ENCODE measurements at places on chromosomes 11 and 22.

DNA sequence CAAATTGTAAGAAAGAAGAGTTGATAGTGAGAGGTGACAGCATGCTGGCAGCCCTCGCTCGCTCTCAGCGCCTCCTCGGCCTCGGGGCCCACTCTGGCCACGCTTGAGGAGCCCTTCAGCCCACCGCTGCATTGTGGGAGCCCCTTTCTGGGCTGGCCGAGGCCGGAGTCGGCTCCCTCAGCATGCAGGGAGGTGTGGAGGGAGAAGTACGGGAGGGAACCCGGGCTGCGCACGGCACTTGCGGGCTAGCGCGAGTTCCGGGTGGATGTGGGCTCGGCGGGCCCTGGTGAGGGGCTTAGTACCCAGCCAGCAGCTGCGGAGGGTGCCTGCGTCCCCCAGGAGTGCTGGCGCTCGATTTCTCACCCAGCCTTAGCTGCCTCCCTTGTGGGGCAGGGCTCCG, 539.7 kb upstream of the CCDC179 start:
- no peak for DNase-seq

GRCh38 chr11:72831521-72832300, 17.5 kb downstream of the ATG16L2 start:
- no peak for DNase-seq

DNA sequence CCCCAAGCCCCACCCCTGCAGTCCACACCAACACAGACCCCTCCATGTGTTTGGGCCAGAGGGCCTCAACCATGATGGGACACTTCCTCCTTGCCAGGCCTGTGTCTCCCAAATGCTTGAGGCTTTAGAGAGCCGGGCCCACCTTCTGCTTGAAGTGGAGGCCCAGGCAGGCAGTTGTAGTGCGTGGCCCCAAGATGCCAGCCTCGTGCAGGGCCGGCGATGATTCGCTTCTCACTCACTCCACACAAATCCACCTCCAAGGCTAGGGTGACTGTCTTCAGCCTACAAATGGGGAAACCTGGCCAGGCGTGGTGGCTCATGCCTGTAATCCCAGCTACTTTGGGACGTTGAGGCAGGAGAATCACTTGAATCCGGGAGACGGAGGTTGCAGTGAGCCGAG, 5.7 kb downstream of the PRR5 start:
- DNase-seq, result no peak

- no peak for DNase-seq
Observed at GRCh38 chr22:47816863-47817210, 1054.4 kb downstream of the TBC1D22A start.

DNA sequence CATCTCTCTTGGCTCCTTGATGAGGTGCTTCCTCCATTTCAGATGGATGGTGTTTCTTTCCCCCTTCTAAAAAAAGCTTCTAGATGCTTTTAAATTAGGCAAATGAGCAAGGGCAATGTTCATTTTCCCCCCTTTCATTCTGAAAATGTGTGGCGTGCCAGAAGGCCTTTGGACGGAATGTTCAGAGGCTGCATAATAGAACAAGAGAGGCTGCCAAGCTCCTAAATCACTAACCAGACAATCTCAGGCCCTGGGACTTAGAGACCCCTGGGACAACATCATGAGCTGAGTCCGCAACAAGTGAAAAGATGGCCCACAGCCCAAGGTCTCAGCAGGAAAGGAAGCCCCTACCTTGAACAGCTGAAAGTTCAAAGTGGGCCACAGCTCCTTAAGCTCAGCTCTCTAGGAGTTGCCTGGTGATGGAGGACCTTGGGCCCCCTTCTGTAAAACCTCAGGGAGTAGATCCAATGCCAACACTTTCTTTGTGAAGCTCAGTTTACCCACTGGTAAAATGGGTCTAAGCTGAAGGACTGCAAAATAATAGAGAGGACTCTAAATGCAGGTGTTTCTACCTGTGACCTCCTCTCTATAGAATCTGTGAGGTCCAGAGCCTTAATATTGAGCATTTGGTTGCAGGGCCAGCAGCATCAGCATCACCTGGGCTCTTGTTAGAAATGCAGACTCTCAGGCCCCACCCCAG, 144.0 kb downstream of the FBXO7 start:
- DNase-seq, result no peak

DNA sequence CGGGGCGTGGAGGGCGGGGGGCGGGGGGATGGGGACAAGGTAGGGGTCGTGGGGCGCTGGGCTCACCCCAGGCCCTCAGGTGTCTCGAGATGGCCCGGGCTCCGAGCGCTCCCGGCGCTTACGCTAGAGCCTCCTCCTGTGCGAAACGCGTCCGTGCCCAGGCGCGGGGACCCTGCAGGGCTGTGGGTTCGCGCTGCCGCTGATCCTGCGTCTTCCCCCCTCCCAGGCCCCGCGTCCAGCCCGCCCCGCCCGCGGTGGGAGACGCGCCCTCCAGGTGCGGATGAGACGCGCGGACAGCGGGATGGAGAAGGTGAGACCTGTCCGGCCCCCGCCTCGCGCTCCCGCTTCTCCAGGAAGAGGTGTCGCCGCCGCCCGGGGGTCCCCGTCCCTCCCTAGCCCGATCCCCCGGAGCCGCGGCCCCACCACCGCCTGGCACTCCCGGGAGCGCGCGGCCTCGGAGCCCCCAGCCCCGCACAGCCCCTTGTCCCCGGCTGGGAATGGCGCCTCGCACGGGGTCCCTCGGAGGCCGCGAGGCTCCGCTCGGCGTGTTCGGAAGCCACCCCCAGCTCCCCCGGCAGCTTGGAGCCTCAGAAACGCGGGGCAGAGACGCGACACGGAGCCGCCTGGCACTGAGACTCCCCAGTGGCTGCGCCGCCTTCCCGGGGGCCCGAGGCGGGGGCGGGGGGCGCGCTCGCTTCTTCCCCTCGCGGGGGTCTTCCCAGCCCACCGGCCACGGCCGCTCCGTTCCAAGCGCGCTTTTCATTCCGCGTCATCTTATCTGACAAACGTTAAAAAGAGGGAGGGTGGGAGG, 27.6 kb upstream of the TOLLIP start:
- DNase-seq, result no peak

DNA sequence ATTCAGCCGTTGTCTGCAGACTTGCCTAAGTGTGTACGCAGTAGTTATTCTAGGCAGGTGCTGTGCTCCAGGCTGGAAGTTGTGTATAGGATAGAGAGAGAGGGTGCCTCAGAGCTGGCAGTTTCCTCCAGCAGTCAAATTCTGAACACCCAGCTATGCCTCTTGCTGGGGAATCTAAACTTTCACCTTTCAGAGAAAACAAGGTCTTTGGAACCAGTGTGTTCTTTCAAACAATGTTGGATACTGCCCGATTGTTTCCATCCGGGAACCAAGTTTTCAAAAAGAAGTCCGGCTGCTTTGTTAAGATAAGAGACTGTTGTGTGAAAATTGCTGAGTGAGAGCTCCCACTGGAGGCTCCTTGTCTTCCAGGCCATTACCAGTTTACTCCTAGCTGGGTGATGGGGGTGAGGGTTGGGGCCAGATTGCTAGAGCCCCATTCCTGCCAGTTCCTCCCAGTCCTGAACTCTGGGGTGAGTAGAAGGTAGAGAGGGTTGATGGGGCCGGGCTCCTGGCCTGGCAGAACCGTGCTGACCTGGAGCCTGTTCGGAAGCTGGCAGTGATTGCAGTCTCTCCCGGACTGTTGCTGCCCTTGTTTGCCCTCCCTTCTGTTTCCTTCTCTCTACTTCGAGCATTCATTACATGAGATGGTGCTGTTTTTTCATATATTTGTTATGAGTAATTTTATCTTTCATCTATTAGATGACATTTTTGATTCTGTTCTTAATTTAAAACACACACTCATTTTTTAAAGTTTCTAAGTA, 150.2 kb downstream of the TEAD1 start:
- DNase-seq, result no peak

- DNase-seq, result no peak
Observed at GRCh38 chr22:23204125-23204488, 23.8 kb downstream of the BCR start.

- DNase-seq, result no peak
Observed at GRCh38 chr22:36386900-36387708, 663 bp downstream of the MYH9 start.
